ENCODE measurements at places on chromosomes 16 and 17.

- no peak for DNase-seq
Measured at GRCh38 chr16:86878236-86879080, 300.1 kb downstream of the FOXL1 start.

GRCh38 chr16:89827383-89828198 is 684 bp upstream of the SPIRE2 start:
- DNase-seq: peak; percentile 59

DNA sequence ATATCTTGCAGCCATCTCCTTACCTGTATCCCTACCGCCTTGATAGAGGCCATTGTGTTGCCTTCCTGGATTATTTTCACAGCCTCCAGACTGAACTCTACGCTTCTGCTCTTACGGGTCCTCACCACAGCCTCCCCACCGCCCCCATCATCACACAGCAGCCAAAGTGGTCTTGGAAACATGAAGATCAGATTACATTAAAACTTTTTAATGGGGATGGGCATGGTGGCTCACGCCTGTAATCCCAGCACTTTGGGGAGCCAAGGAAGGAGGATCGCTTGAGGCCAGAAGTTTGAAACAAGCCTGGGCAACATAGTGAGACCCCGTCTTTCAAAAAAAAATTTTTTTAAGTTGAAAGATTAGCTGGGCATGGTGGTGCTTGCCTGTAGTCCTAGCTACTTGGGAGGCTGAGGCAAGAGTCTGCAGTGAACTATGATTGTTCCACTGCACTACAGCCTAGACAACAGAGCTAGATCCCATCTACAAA is 150.5 kb downstream of the NPIPB5 start:
- DNase-seq: no peak

- no peak for DNase-seq
Measured at GRCh38 chr17:68199837-68200688, 47.8 kb upstream of the AMZ2 start.

DNA sequence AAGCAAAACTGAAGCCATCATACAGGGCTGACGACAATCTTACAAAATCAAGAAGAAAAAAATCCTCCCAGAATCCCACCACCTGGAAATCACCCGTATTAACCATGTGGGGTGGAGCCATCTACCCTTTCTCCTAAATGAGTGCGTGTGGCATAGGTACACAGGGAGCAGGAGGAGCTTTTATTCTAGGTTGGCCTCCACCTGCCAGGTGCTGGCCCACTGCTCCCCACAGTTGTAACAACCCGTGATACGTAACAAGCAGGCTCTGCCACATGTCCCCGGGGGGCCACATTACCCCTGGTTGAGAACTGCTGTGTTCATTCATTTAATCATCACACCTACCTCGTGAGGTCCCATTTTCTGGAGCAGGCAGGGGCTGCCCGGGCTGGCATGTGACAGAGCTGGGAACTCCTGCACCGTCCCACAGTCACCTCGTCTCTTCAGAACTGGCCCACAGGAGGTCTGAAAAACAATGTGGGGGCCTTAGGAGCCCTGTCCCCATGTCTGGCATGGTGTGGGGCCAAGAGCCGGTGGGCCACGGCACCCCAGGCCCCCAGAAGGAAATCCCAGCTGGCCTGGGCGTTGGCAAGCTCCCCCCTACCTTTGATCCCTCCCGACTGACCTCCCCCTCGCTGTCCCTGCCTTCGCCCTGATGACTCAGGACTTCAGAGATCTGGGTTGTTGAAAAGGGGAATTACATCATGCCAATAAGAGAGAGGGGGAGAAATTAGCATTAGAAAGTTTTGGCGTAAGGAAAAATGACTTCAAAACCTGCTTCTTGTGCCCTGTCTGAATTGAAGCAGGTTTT is 12.9 kb downstream of the CMIP start:
- DNase-seq: peak; percentile 76

- no peak for DNase-seq
Measured at GRCh38 chr16:21963887-21964286, 10.7 kb downstream of the UQCRC2 start.
